ENCODE measurements at places on chromosomes 12 and 14.

DNA sequence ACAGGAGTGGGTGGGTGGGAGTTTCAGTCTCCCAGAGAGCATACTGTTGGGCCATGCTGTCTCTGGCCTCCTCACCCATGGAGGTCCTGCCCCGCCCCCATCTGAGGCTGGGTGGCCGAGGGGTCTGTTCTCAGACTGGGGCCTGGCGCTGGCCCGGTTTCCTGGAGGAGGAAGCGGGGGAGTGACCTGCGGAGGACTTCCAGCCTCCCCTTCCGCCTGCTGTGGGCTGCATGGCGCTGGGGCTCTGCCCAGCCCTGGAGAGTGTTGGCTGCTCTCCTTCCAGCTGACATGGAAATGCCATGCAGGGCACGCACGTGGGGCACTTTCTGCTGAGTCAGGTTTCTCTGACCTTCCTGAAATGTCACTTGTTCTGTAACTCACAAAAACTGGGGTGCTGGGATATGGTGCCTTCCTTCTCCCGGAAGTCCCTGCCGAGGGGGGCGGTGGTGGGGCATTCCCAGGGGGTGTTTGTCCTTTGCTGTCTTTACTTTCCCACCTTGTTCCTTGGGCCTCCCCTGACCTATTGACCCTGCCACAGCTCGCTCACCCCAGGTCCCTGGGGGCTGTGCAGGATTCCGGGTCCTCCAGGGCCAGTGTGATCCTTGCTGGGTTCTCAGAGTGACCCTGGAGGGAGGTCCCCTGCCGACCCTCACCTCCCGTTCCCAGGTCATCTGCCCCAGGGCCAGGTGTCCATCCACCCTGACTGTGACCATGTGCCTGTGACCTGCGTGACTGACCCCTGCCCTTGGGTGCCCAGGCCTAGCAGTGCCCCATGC, 23.6 kb downstream of the PACS2 start:
- no peak overlapping the region for H3K4me3 ChIP-seq
- peak overlapping the region; percentile 51 for H3K27ac ChIP-seq
- peaks cover 2% of the 10 kb centered on the region for H3K36me3 ChIP-seq
- H3K27me3 ChIP-seq: no peaks in the 10 kb centered on the region

DNA sequence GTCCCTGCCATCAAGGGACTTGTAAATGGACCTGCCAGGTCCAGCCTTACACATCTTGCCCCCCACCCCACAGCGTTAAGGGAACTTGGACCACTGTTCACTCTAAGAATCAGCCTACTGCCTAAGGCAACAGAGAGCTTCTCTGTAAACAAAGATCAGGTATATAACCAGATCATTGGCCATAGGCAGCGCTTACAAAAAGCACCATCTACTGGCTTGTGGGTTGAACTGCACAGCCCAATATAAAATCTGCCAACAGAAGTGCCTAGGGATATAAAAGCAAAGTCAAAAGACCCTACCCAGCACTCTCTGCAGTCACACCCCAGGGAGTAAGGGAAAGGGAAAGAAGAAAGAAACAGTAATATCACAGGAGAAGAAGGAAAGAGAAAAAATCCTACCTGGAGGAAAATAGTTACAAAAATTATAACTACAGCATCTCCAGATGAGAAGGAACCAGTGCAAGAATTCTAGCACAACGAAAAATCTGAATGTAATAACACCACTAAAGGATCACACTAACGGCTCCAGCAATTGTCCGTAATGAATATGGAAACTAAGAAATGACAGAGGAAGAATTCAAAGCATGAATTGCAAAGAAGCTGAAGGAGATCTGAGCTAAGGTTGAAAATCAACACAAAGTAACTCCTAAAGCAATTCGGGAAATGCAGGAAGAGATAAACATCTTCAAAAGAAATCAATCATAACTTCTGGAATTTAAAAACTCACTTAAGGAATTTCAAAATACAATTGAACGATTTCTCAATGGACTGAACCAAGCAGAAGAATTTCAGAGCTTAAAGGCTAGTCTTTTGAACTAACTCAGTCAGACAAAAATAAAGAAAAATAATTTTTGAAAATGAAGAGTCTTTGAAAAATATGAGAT, 95.2 kb upstream of the PCED1B start:
- H3K4me1 ChIP-seq: no peaks in the 10 kb centered on the region
- H3K36me3 ChIP-seq: no peaks in the 10 kb centered on the region
- H3K4me3 ChIP-seq: no peak overlapping the region
- no peaks in the 10 kb centered on the region for H3K27me3 ChIP-seq

GRCh38 chr12:110841007-110841406, 5.8 kb upstream of the CCDC63 start:
- H3K36me3 ChIP-seq: no peaks in the 10 kb centered on the region
- no peak overlapping the region for H3K4me3 ChIP-seq
- peaks cover 15% of the 10 kb centered on the region for H3K27me3 ChIP-seq
- no peak overlapping the region for H3K27ac ChIP-seq
- peaks cover 4% of the 10 kb centered on the region for H3K4me1 ChIP-seq

GRCh38 chr12:73452672-73453469, 1084.8 kb upstream of the ATXN7L3B start:
- H3K27me3 ChIP-seq: no peaks in the 10 kb centered on the region
- no peak overlapping the region for H3K27ac ChIP-seq
- H3K4me1 ChIP-seq: no peaks in the 10 kb centered on the region
- H3K36me3 ChIP-seq: no peaks in the 10 kb centered on the region

DNA sequence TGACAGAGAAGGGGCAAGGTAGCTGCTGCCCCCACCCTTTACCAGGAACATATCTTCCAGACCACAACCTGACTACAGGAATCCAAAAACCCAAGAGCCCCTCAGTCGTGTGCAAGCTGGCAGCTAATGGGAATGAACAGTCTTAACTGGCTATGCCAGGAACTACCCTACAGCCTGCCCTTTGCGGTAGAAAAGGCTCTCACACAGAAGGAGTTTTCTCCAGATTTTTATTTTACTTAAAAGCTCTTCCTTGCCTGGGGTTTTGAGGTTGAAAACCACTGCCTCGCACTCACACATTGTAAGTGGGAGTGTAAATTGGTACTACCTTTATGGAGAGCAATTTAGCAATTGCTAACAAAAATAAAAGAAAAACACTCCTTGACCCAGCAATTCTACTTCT, 28.3 kb downstream of the PITPNM2 start:
- no peak for DNase-seq
- peaks cover 16% of the 10 kb centered on the region for H3K4me1 ChIP-seq
- no peak overlapping the region for H3K27ac ChIP-seq
- H3K4me3 ChIP-seq: no peak overlapping the region
- H3K27me3 ChIP-seq: no peaks in the 10 kb centered on the region

DNA sequence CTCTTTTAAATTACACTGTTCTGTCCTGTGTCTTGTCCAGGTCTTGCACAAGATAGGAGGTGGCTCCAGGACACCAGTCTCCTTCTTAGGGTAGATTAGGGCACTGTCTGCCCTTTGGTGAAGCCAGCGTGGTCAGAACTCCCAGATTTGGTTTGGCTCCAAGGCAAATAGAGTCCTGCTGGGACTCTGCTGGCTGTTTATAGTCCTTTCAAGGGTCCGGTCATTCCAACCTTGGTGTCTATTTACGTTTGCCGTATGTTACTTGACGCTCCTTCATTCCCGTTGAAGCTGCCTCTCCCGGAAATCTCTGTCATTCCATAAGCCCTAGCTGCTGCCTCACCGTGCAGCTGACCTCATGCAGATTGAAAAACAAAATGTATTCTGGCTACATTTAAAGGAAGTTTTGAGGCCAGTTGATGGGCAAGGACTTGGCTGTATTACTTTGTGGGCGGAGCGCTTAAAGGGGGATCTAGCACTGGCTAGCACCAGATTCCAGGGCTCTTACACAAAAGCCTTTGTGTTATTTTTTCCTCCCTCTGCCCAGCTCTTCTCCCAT, 180.6 kb downstream of the AKAP6 start:
- peak overlapping the region; percentile 88 for H3K27ac ChIP-seq
- H3K4me1 ChIP-seq: peaks cover 11% of the 10 kb centered on the region
- H3K36me3 ChIP-seq: no peaks in the 10 kb centered on the region
- no peak overlapping the region for H3K4me3 ChIP-seq
- no peaks in the 10 kb centered on the region for H3K27me3 ChIP-seq

GRCh38 chr12:92041742-92042141, 103.9 kb downstream of the BTG1 start:
- peaks cover 2% of the 10 kb centered on the region for H3K4me1 ChIP-seq
- H3K27ac ChIP-seq: no peak overlapping the region
- no peak overlapping the region for H3K4me3 ChIP-seq
- H3K36me3 ChIP-seq: no peaks in the 10 kb centered on the region
- no peak for DNase-seq
- no peaks in the 10 kb centered on the region for H3K27me3 ChIP-seq

DNA sequence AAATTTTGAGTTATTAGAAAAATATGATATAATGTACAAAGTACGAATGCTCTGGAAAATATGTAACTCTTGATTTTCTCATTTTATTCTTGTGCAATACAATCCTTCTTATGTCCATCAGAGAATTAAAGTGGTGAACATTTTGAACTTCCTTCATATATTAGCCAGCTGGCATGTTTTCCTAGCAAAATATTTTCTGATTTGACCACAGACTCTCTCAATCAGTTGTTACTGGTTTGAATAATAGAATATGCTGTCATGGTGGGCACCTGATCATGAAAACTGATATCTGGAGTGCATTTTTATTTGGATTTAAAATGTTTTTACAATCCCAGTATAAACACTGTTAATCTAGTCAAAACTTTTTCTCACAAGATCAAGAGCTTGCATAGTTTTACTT, 24.2 kb downstream of the PARPBP start:
- no peaks in the 10 kb centered on the region for H3K36me3 ChIP-seq
- H3K4me1 ChIP-seq: no peaks in the 10 kb centered on the region
- no peak overlapping the region for H3K27ac ChIP-seq
- no peaks in the 10 kb centered on the region for H3K27me3 ChIP-seq
- no peak for DNase-seq

GRCh38 chr12:24884911-24885310, 64.0 kb downstream of the BCAT1 start:
- no peak for DNase-seq
- H3K4me3 ChIP-seq: no peak overlapping the region
- H3K36me3 ChIP-seq: peaks cover 5% of the 10 kb centered on the region
- no peaks in the 10 kb centered on the region for H3K27me3 ChIP-seq
- no peak overlapping the region for H3K27ac ChIP-seq
- no peaks in the 10 kb centered on the region for H3K4me1 ChIP-seq

GRCh38 chr14:78403278-78403815, 233.2 kb downstream of the NRXN3 start:
- DNase-seq: no peak
- H3K36me3 ChIP-seq: no peaks in the 10 kb centered on the region
- no peaks in the 10 kb centered on the region for H3K27me3 ChIP-seq
- H3K4me3 ChIP-seq: no peak overlapping the region
- H3K4me1 ChIP-seq: no peaks in the 10 kb centered on the region

- no peak for DNase-seq
- no peaks in the 10 kb centered on the region for H3K27me3 ChIP-seq
- H3K27ac ChIP-seq: no peak overlapping the region
- no peaks in the 10 kb centered on the region for H3K36me3 ChIP-seq
- no peak overlapping the region for H3K4me3 ChIP-seq
Observed at GRCh38 chr14:37051680-37052079, 120.7 kb downstream of the SLC25A21 start.

DNA sequence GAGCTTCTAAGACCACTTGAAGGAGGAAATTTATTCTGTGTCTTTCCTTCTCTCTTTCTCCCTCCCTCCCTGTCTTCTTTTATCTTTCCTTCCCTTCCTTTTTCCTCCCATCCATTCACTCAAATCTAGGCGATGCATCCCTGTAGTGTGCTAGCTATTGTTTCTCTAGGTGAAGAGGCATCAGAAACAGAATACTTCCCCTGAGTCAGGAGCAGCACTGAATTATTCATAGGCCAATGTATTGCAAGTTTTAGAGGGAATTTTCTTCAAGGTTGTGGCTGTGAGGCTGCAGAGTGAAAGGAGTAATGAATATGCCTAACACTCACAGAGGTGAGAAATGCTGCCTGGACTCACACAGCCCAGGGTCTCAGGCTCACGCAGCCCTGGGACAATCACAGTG, 23.2 kb downstream of the CCDC177 start:
- H3K27me3 ChIP-seq: peaks cover 27% of the 10 kb centered on the region
- H3K36me3 ChIP-seq: no peaks in the 10 kb centered on the region
- H3K4me3 ChIP-seq: no peak overlapping the region
- H3K27ac ChIP-seq: no peak overlapping the region
- DNase-seq: no peak
- H3K4me1 ChIP-seq: peaks cover 5% of the 10 kb centered on the region

DNA sequence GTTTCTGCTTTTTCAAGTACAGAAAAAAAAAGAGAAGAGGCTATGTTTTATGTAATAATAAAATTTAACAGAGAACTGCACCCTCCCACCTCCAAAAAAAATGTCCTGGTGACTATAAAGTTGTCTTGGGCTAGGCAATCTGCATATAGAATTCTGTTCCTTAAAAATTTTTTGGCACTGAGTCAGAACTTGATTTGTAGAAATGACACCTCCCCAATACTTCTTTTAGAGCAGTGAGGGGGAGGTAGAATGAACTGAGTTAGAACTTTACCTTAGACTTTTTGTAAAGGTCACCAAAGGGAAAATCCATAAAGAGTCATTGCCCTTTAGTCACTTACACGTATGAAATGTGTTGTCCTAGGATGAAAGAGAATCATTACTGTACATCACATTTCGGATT, 80.0 kb downstream of the BTG1 start:
- H3K27me3 ChIP-seq: no peaks in the 10 kb centered on the region
- no peak for DNase-seq
- H3K27ac ChIP-seq: no peak overlapping the region
- H3K4me3 ChIP-seq: no peak overlapping the region
- no peaks in the 10 kb centered on the region for H3K4me1 ChIP-seq

- no peaks in the 10 kb centered on the region for H3K27me3 ChIP-seq
- no peak overlapping the region for H3K27ac ChIP-seq
- DNase-seq: no peak
Observed at GRCh38 chr12:79069009-79069408, 204.4 kb downstream of the SYT1 start.

GRCh38 chr12:47987411-47988072, 16.7 kb downstream of the COL2A1 start:
- no peaks in the 10 kb centered on the region for H3K27me3 ChIP-seq
- DNase-seq: peak; percentile 43
- H3K36me3 ChIP-seq: no peaks in the 10 kb centered on the region
- no peak overlapping the region for H3K27ac ChIP-seq

- no peak overlapping the region for H3K27ac ChIP-seq
- no peaks in the 10 kb centered on the region for H3K27me3 ChIP-seq
- H3K36me3 ChIP-seq: no peaks in the 10 kb centered on the region
- H3K4me1 ChIP-seq: no peaks in the 10 kb centered on the region
- H3K4me3 ChIP-seq: no peak overlapping the region
Observed at GRCh38 chr14:65349100-65349499, 63.4 kb upstream of the FUT8 start.

DNA sequence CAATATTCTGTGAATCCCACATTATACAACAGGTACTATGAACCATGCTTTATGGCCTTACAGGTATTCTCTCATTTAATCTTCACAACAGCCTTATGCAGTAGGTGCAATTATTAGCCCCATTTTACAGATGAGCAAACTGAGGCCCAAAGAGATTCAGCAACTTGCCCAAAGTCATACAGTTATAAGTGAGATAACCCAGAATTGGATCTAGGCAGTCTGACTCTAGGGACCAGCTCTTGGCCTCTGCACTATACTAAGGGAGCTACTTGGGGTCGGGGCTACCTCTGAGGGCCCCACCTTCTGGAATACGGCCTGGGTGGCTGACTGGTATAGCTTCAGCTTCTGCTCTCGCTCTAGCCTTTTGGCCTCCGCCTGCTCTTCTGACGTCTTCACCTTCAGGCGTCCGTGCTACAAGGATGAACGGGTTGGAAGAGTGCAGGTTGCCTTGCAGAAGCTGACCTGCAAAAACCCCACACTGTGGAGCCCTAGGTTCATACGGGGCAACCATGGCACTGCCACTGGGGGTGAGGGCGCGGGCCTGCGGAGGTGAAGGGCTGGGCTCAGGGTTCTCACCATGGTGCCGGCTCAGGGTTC, 762 bp downstream of the RABGGTA start:
- H3K4me3 ChIP-seq: peak overlapping the region; percentile 67
- DNase-seq: no peak
- peaks cover 9% of the 10 kb centered on the region for H3K4me1 ChIP-seq
- no peaks in the 10 kb centered on the region for H3K27me3 ChIP-seq
- peaks cover 30% of the 10 kb centered on the region for H3K36me3 ChIP-seq
